ENCODE measurements at places on chromosomes 5 and 9. TPM values are rescaled to one million over a fixed set of nuclear protein-coding genes. Genes with fewer than 3 reads are reported as not detected.

SMU1 gene
- 25.9 TPM for total RNA-seq

GARIN3 gene
- total RNA-seq = not detected

PCDHAC1 gene
- 5.4 TPM for total RNA-seq

LCN12 gene
- 11.0 TPM for total RNA-seq

CCDC171 gene
- total RNA-seq = 21.2 TPM

BTNL8 gene
- not detected for total RNA-seq

DNA sequence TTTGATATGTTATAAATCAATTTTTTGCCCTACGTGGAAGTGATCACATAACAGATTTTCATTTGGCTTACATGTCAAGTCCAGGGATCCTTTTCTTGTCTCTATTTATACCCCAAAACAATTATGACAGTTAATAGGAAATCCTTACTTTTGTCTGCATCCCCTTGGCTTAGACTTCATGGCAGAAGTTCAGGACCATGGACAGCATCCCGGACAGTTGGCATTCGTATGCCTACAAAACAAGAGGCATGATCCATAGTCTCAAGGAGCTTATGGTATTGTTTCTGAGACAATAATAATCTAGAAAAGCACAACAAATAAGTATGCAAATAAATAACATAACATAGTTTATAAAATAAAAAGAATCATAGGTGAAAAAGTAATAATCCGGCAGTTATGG lies 214.3 kb upstream of the GRIA1 start:
- no peak for DNase-seq

- DNase-seq = no peak
These were observed 74.1 kb upstream of the ELL2 start for GRCh38 chr5:96035796-96036195.

GRCh38 chr5:150352244-150353031 lies 5.1 kb upstream of the TCOF1 start:
- no peak for DNase-seq

GRCh38 chr9:106532306-106533015 lies 330.5 kb upstream of the ZNF462 start:
- DNase-seq = no peak

DNA sequence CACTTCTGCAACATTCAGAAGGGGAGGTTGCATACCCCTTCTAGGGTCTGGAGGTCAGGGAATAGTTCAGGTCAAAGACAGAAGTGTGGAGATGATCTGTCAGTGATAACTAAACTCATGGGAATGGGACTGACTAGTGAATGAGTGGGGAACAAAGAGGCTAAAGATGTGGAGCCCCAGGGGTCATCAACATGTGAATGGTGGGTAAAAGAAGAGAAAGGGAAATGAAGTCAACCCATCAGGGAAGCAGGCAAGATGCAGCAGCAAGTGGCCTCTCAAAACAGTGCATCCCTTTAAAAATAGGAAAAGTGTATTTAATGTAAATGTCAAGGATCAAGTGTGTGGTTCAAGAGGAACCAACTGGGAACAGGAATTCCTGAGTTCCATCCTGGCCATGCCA lies 69.9 kb downstream of the PLPPR1 start:
- DNase-seq = no peak

DNA sequence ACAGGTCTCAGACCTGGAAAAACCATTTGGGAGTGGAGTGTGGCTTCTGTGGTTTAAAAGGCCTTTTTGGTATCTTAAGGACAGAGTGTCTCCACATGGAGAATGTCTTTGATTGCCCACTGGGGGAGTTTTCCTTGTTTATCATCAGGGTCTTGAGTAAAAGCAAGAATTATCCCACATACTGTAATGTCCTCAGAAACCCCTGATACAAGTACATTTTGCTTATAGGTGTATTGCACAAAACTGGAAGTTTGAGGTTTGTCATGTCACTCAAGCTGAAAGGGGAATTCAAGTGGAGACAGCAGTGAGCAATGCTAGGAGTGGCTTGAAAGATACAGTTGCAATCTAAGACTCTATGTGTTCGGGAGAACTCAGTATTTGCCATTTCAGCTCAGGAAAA lies 62.7 kb upstream of the GRAMD2B start:
- DNase-seq = no peak

- DNase-seq = no peak
These were observed 243.8 kb upstream of the IRX1 start for GRCh38 chr5:3351581-3352442.

- DNase-seq = no peak
These were observed 68.2 kb downstream of the HMHB1 start for GRCh38 chr5:143880178-143880577.

DNA sequence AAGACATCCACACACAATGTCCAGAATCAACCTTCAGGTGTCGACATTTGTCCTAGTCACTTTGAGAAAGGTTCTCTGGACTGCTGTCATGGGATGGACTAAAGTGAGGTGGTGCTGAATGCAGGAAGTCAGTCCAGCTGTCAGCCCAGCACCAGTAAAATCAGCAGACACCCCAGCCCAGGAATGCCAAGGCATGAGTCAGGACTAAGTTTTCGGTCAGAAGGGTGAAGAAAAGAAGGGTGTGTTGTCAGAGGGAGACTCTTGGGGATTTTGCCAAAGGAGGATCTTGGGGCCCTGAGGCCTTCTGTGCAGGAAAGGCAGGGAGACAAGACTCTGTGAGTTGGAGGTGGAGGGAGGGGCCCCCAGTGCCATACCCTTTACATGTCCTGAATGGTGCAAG lies 69.0 kb upstream of the XPA start:
- DNase-seq = no peak

DNA sequence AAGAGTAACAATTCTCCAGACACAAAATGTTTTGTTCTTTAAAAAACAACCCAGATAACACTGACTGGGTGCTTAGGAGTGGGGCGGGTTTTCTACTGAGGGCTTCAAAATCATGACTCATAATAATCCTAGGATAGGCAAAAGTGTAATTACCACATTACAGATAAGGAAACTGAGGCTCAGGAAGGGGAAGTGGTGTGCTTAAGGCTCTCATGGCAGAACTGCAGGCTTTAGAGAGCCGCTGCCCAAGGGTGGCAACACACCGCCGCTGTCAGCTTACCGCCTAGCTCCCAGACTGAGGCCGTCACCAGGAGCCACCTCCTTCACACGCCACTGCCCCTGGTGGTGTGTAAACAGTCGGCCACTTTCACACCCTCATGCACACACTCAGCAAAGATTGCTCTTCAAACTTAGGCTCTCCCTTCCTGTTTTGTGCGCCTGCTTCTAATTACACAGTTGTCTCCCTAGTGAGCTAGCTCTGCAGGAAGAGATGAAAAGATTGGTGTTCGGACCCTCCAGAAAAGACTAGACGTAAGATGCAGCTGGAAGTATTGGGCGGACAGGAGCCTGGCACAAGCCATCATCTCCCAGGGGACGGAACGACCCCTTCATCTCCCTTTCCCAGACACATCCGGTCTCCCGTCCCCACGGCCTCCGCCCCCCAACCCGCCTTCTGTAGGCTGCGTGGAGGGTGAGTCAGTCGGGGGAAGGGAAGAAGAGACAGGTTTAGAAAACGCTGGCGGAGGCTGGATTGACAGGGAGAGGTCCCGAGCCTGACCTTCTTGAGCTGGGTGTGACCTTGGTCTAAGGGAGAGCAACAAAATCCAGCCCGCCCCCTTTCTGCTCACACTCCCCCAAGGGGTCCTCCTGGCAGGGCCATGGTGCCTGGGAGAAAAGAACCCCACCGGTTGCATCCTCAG lies 162.7 kb downstream of the SYK start:
- DNase-seq = no peak

DNA sequence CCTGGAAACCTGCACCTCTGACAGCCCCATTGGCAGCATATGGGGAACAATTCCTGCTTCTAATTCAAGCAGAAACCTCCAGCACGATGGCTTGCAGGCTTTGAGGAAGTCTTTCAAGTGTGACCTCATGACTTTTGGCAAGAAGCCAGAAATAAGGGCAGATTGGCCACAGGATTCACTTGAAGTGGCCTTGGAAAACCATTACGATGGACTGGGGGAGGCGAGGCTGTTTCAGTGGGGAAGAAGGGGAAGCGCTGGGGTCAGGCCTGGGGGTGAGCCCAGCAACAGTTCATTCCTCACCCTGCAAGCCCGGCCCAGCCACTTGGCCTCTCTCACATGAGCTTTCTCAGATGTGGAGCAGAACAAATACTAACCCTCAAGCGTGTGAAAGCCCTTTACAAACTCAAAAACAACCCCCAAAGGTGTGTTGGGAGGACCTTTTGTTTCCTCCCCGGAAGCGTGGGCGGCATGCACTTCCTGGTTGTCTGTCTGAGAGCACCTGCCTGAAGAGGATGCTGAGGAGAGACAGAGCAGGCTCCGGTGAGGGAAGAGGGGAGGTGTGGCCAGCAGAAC lies 26.9 kb upstream of the EEIG1 start:
- no peak for DNase-seq

All from dorsolateral prefrontal cortex (tissue), 122 donors.